Stimulated activated CD8-positive, alpha-beta memory T cell treated with anti-CD3 and anti-CD28 coated beads, Interleukin-15, amount 100 ng/mL, for 4 hours (primary cell): ENCODE measurements at places on chromosomes 2 and 18.

GRCh38 chr18:76889091-76889699 is 66.8 kb downstream of the ZNF236 start:
- DNase-seq, result no peak

- DNase-seq, result peak; percentile 29
Measured at GRCh38 chr2:26745609-26746327, 18.3 kb upstream of the SLC35F6 start.

DNA sequence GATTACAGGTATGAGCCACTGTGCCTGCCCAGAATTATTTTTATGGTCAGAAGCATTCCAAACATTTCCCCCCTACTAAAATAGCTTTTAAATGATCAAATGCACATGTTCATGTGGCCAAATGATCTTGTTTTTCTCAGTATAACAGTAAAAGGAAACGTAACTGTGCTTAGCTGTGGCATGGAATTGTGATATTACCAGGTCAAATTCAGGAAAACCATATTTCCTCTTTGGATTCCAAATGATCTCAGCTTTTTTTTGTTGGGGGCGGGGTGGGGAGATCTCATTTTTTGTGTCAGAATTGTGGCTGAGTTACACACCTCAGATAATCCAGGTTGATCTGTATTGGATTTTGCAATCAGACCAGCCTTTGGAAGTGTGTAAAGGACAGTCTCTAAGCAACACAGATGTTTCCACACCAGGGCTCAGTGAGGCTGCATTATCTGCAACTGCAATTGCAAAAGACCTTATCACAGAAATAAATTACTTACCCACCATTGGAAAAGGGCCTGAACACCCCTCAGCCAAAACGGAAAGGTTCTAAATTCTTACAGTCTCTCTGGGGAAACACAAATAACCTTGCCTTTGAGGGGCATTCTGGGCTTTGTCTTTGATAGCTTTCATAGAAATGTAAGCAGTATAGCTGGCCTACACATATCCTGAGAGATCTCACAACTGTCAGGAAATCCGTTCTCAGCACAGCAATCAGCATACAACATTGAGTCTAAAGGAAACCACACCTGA is 8.4 kb downstream of the CASP10 start:
- DNase-seq, result no peak

- no peak for DNase-seq
Measured at GRCh38 chr2:132404056-132404455, 12.5 kb upstream of the GPR39 start.

- DNase-seq, result no peak
Measured at GRCh38 chr2:190090148-190090547, 27.6 kb upstream of the MSTN start.

DNA sequence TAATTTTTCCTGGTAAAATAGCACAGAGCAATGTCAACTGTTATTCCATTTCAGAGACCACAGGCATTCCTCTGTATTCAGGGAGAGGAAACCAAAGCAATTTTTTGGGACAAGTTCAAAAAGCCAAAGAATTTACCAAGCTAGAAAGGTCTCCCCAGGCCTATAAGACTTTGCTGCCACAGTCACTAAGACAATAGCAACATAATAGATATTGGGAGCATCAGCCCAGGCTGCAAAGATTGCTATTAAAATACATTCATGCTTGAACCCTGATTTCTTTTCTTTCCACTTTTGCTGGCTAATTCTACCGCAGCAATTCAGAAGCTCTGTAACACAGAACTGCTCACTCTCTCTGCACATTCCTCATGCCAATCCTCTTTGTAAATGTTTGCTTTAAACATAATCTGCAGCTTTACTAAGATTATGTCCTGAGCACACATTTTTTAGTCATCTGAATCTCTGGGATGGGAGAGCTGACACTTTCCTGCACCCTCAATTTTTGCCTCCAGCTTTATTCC is 76.3 kb downstream of the CLHC1 start:
- DNase-seq, result no peak

GRCh38 chr2:23554054-23554697 is 169.2 kb downstream of the KLHL29 start:
- DNase-seq, result no peak

DNA sequence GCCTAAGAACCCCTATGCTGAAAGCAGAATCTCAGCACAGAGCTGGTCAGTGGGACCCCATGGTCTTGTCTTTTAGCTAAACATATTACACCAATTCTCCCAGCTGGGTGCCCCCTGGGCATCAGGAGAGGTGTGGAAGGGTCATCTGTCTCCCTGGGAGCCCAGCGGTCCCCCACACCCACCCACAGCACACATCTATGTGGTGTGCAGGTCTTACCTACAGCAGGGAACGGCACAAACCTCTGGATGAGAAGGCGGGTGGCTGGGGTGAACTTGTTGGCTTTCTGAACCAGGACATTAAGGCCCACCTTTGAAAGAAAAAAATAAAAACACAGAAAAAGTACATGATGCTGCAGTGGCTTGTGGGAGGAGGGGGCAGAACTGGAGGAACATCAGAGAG is 70.7 kb downstream of the EMX1 start:
- no peak for DNase-seq

GRCh38 chr2:26579025-26579722 is 62.0 kb downstream of the CIB4 start:
- no peak for DNase-seq

GRCh38 chr2:64122358-64122757 is 21.9 kb downstream of the PELI1 start:
- no peak for DNase-seq

DNA sequence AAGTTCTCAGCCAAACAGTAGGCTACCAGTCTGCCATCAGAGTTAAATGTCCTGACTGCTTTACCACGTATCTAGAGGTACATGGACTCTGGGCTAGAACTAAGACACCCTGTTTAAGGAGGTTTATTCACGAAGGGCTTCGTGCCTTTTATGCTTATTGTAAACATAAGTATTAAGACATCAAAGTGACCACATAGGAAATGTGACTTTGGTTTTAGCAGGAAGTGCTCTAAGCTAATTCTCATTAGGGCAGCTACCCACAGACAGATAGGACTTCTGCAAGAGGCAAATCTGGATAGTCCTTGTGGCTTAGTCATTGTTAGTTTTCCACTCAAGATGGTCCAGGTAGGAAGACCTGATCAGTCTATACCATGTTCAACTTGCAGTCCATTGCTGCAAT is 233.3 kb upstream of the MGAT5 start:
- DNase-seq, result no peak

DNA sequence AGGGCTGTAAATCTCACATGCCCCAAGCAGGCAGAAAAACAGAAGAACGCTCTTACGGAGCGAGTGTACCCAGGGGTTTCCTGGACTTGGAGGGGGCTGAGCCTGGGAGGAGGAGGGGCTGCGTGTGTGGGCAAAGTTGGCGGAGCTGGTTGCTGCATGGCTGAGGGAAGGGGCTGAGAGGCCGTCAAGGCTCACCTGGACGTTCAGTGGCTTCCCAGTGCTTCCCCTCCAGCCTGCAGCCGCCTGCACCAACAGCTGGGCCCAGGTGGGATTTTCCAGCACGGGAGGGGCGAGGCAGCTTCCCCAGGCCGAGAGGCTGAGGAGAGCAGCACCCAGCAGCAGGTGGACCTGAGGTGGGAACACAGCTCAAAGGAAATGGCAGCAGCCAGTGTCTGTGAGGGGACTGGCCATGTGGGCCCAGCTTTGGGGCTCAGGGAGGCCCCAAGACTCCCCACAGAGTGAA is 70.6 kb upstream of the CTDP1 start:
- no peak for DNase-seq

DNA sequence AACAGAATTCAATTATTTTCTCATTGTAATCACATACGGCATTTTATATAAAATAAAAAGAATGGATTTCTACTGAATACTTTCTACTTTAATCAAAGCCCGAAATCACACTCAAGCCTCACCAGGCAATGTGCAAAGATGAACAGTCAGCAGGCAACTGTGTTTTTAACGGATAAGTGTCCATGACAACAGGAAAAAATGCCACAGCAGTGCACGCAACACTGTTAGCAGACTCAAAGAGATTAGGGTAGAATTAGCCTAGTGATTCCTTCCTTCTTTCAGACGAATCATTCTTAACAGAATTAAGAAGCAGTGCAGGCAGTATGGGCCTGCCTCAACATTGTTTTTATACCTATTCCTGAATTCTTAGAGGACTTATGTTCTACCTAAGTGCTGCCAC is 135.6 kb downstream of the CDH2 start:
- DNase-seq, result no peak

DNA sequence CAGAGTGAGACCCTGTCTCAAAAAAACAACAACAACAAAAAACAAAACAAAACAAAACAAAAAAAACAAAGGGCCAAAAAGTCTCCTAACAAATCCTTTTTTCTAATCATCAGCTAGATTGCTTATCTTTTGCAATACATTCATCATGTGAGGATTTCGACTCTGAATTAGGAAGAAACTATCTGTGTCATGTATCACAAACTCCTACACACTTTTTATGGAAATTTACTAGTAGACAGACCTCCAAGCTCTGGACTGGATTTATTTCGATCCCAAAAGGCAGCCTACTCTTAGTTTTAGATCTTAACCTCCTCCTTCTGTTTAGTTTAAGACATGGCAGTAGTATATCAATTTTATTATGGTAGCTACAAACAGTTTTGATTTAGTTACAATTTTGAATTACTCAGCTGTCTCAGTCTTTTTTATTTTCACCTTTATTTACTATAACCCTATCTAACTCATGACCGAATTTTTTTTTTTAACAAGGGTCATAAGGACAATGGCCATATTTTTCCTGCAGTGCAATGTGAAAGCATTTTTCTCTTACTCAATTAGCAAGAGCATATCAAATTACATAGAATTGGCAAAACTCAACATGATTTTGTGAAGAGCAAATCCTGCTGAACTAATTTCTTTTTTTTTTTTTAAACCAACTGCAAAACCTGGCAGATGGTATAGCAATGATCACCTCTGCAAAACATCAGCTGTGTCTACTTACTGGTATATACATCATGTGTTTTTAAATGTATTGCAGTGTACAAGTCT is 10.7 kb upstream of the CCDC88A start:
- no peak for DNase-seq

DNA sequence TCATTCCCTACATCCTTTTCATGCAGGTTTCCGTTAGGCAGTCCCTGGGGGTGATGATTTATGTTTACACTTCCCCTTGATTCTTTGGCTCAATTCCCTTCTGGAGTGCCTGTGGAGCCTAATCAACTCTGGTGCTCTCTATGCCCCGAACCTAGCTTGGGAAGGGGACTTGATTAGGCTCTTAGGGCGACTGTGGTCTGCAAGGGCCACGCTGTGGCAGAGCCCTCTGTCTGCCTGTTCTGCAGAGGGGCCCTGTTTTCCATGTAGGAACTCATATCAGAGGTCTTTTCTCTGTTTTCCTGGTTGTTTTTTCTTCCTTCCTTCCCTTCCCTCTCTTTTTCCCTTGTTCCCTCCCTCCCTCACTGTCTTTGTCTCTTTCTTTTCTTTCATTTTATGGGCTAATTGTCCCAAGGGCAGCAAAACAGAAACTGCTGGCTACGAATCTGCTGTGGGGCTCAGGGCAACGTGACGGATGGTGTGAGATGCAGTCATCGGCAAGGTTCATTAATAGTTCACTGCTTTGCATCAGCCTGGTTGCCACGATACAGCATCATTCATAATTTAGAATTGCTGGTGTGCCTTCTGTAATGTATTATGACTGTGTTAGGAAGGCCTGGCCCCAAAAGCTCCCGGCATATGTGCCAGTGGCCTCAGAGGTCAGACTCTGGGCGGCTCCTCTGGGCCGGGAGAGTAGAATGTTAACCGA is 134.5 kb downstream of the NAPG start:
- no peak for DNase-seq

GRCh38 chr2:12270876-12271588 is 445.7 kb upstream of the TRIB2 start:
- no peak for DNase-seq

DNA sequence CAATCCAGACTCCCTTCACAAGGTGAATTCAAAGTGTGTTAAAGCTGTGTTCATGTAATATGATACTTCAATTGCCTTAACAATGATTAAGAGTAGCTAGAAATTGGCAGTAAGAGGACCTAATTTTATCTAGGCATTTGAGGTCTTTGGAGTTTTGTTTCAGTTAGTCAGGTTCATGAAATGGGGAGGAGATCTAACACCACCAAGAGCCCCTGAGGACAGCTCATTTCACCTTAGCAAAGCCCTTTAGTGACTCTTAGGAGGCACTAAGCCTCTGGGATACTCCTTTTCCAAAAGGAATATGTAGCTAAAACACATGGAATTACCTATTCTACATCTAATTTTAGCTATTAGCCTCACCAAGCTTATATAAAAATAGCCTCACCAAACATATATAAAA is 716.5 kb upstream of the RAB6C start:
- no peak for DNase-seq

DNA sequence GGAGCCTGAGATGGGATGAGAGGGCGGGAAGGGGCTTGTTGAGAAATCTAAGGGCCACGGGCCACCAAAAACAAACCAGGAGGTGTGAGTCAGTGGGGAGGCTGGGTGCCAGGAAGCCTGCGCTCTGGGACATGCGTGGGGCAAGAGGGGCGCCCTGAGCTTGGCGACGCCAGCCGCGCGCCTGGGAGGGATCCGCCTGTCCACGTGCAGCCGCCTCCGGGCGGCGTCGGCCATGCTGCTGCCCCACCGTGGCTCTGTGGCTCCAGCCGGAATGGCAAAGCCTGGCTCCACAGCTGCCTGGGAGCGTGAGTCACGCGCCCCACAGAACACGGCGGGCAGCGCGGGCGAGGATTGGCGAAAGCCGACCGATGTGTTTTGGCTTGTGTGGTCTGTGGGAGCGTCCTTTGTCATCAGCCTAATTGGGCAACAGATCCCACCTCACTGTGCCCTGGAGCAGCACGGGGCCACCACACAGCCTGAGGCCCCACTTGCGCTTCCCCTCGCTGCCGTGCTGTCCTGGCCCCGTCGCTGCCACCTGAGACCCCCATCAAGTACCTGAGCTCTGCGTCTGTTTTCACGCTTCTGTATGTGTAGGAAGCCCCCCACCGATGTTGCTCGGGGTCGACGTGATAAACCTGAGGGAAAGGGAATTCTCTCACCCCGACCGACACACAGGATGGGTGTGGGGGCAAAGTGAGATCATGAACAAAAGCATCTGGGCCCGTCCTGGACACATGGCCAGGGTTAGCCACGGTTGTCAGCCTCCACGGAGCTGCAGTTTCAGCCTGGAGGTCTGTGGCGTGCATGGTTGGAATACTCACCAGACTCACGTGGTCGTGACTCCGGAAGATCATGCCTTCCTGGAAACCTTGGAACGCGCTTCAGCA is 80.5 kb downstream of the NFATC1 start:
- no peak for DNase-seq
